ENCODE measurements at places on chromosomes 11 and 22. TPM values are rescaled to one million over a fixed set of nuclear protein-coding genes. Genes with fewer than 3 reads are reported as not detected.

The TMEM45B gene
- total RNA-seq, result not detected

The SEPTIN3 gene
- not detected for total RNA-seq

The TPBGL gene
- total RNA-seq, result 0.65 TPM

The CHRNA10 gene
- total RNA-seq, result 0.68 TPM

The NXPE2 gene
- total RNA-seq, result not detected

The PLEKHB1 gene
- total RNA-seq, result 0.88 TPM

The HPS5 gene
- 35.1 TPM for total RNA-seq

The RAB39A gene
- not detected for total RNA-seq

The PATE2 gene
- total RNA-seq, result not detected

The GSTT2B gene
- 1.7 TPM for total RNA-seq

The KIRREL3 gene
- not detected for total RNA-seq

The KCNK4 gene
- total RNA-seq, result not detected

The TTC36 gene
- 71.0 TPM for total RNA-seq

The XRRA1 gene
- 12.9 TPM for total RNA-seq

The GPR152 gene
- not detected for total RNA-seq
